NCI-H2171 treated with DMSO at 0.1 percent for 48 hours (cell line): ENCODE measurements at places on chromosomes 2 and 18.

- peak; percentile 28 for DNase-seq
Observed at GRCh38 chr18:63284827-63285733, 34.5 kb downstream of the BCL2 start.

DNA sequence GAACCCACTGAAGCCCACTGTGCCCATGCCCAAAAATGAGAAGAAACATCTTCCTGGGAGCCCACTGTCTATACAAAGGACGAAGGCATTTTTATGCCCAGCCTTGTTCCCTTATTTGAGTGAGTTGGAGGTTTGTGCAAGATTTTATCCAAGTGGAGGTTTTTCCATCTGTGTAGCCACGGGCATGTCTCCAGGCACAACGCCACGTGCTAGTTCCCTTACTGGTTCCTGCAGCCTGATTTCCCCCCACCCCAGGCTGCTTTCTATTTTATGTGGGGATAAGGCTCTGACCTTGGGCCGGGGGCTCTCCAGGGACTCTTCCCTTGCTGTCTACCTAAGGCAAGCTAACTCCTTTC, 22.2 kb upstream of the TXNL4A start:
- no peak for DNase-seq

DNA sequence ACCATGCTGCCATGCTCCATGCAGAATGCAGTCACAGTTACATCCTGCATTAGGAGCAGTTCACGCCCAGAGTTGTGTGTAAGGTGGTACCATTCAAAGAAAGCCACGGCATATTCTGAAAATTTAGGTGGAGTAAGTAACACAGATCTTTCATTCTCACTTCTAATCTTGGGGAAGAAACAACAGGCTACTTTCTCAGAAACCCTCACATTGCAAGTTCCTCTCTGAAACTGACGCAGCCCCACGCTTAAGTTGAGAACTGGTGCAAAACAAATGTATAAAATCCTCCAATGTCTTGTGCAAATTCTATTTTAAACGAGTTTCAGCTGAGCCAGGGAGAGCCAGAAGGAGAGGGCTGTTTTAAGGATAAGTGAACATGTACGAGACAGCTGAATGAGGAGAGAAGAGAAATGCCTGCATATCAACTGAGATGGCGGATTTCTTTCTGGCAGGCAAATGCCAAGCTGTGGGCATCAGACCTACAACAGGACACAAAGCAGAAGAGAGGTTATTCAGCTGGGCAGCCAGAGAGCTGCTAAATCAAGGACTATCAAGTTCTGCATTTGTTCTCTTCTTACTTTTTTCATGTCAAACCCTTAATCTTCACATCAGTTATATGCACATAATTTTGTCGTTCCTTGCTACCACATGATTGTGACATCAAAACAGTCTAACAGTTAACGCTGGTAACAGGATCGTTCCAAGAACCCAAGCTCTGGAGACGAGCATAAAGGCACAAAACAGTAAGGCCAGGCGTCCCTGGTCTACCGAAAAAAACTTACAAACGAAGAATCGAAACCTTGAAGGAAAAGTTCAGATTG, 6.4 kb downstream of the ARL4C start:
- no peak for DNase-seq

GRCh38 chr2:112335600-112335999, 60.2 kb downstream of the ZC3H6 start:
- DNase-seq = no peak

GRCh38 chr2:216992056-216992675, 132.3 kb upstream of the TNP1 start:
- no peak for DNase-seq

GRCh38 chr2:16244153-16244965, 304.0 kb downstream of the MYCN start:
- DNase-seq = no peak

GRCh38 chr18:47754311-47755101, 176.0 kb downstream of the SMAD2 start:
- DNase-seq = peak; percentile 27

GRCh38 chr2:96575785-96576456, 39.4 kb downstream of the ARID5A start:
- no peak for DNase-seq

GRCh38 chr18:57223144-57223870, 76.4 kb downstream of the BOD1L2 start:
- DNase-seq = peak; percentile 87

DNA sequence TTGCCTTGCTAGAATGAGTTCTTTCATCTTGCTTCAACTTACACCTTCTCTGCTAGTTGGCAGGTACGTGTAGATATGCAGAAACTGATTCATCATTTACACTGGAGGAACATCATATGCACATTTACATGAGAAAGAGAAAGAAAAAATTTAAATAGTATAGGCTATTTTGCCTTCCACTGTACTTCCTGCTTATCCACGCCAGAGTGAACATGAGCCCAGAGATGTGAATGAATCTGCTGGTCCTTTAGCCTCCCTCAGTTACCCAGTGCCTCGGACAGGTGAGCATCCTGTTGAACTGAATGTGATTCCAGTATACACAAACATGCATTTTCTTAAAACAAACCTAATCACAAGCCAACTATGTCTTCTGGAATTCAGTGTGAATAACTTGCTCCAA, 83.6 kb downstream of the SESTD1 start:
- no peak for DNase-seq

DNA sequence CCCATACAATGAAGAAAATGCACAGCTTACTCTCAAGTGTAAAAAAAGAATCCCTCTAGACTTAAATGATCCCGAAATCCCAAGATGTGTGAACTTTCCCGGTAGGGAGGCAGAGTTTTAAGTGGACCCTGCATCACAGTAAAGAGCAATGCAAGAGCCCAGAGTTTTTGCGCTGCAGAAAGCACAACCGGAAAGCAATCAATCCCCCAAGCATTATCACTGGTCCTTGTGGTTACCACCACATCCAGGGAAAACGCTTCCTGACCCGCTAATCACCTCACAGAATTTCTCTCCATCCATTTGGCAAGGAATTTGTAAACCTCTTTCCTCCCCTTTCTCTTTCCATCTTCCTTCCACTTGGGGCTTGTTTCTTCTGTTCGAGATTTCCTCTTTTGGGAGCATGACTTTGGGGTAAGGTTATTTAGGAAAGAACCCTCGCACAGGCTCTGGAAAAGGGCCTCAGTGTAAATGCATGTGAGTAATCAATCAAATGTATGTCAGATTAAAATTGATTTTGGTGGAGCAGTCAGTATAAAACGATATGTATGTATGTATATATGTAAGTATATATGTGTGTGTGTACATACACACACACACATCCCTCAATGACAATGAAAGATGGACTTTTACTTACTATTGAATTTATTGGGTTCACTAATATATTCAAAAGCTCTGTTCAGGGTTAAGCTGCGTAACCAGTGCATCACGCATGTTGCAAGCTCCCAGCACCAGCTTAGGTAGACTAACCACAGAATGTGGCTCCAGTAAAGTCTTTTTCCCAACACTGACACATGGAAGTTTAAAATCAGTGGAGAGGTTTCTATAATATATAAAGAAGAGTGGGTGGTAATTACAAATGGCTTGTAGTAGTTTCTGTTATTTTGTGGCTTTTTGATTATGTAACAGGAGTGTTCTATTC, 1.6 kb downstream of the PLCL1 start:
- DNase-seq = no peak
